NCI-H524 treated with DMSO at 0.1 percent for 48 hours (cell line): ENCODE measurements at places on chromosomes 6 and 20.

DNA sequence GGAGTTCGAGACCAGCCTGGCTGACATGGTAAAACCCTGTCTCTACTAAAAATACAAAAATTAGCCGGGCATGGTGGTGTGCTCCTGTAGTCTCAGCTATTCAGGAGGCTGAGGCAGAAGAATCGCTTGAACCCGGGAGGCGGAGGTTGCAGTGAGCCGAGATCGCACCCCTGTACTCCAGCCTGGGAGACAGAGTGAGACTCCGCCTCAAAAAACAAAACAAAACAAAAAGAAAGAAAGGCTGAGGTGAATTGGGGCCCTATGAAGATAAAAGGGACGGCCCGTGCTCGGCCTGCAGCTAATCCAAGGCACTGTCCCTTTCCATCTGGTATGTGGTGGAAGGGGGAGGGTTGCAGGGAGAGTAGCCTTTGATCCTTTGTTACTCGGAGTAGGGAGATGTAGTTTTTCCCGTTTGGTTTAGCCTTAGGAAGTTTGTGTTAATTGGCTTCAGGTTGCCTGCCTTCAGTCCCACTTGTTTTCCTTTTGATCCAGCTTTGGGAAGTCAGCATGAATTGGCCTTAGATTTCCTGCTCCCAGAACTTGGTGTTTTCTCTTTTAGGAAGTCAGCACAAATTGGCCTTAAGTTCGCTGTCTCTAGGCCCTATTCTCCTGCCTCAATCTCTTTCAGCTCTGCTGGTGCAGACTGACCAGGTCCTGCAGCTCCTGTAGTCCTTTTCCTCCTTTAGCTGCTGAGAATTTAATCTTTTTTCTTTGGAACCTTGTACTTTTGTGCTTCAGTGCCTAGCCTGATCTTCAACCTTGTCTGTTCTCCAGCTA, 36.1 kb upstream of the PAQR8 start:
- no peak for DNase-seq

DNA sequence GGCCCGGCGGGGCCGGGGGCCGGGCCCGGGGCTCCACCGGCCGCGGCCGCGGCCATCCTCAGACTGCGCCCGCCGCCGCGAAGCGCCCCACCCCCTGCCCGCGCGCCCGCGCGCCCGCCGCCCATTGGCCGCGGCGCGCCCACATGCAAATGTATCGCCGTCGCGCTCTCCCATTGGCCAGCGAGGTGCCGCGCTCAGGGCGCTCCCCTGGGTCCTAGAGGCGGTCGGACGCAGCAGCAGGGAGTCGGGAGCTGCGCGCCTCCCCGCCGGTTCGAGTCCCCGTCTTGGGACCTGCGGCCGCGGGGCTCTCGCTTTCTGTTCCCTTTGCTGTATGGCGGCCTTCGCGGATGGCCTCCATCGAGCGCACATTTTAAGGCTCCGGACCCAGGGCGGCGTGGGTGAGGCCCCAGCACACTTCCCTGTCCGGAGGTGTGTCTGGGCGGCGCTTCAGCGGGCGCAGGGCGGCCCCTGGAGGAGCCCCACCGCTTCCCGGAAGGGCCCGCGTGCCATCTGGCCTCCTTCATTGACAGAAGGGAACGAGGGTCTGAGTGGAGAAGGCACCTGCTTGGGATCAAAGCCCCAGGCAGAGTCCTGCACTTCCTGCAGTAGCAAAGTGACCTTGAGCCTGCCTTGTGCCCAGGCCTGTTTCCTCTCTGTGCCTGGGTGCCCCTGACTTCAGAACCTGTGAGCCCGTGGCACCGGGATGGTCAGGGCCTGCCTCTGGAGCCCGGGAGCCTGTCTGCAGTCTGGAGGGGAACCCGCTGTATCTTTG, at the start of gene CABLES2:
TSS of gene CABLES2 (minus strand) at position 65 of the 772 bp plus-strand sequence. CDS start at position 56, 9 bp downstream.
- DNase-seq = peak; percentile 55

DNA sequence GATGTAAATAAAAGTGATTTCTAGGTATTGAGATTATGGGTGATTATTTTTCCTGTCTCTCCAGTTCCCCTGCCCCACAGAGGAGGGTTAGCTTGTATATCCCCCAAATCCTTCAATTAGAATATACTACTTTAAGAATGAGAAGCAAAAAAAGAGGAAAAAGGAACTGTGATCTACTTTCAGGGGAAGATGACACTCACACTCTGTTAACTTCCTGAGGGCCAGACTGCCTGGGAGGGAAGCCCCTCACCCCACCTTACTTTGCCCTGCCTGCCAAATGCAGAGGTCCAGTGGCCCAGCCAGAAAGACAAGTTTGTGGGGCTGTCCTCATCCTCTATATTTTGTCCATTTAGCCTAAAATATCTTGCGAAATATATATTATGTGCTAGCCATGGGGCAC, 9.2 kb upstream of the LY86 start:
- DNase-seq = no peak

DNA sequence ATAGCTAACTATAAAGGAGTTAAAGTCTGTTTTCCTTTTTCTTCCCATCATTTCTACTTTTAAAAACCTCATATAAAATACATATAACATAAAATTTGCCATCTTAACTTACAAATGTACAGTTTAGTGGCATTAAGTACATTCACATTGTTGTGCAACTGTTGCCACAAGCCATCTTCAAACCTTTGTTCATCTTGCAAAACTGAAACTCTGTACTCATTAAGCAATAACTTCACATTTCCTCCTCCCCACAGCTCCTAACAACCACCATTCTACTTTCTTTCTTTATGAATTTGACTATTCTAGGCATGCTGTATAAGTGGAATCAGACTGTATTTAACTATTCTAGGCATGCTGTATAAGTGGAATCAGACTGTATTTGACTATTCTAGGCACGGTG, 4.5 kb downstream of the CCDC170 start:
- no peak for DNase-seq

- DNase-seq = no peak
Observed at GRCh38 chr6:56282391-56282790, 35.0 kb upstream of the COL21A1 start.

DNA sequence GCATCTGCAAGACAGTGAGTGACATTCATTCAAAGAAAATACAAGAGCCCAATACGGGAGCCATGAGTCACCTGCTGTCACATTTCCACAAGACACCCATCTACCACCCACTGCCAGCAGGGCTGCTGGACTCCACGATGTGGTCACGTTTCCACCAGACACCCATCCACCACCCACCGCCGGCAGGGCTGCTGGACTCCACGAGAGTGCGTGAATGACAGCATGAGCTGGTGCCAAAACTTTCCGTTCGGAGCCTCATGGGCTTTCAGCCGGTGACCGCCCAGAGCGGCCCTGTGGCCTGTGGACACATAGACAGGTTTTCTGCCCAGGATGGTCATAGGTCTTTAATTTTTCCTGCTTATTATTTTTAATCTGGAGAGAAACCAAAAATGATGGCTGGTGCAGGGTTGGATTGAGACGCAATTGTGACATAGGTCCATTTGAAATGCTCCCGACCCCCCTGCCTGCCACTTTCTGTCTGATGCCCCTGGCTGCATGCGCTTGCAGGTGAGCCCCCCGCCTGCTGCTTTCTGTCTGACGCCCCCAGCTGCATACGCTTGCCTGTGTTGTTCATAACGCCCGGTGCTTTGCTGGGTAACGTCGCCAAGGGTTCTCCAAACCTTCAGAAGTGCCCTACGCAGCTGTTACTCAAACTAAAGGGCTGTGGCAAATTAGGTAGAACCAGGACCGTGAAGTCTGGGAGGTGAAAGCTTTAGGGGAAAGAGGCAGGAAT, 59.1 kb upstream of the SMOC2 start:
- no peak for DNase-seq

- no peak for DNase-seq
Observed at GRCh38 chr6:138430361-138431145, 26.5 kb downstream of the HEBP2 start.
